ENCODE measurements at places on chromosomes 13 and 19.

GRCh38 chr13:21901811-21902708 lies 231.2 kb downstream of the FGF9 start:
- no peak for DNase-seq

DNA sequence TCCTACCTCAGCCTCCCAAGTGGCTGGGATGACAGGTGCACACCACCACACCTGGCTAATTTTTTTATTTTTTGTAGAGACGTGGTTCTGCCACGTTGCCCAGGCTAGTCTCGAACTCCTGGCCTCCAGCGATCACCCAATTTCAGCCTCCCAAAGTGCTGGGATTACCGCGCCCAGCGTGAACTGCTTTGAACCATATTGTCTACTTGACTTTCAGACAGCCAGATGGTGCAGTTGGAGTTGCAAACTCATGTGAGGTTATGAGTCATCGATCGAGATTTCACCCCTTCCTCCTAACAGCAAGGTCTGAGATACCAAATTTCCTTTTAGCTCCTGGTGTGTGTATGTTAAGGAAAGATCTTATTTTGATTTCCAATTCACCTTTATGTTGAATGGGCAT lies 2.7 kb downstream of the SLC27A1 start:
- no peak for DNase-seq

GRCh38 chr13:27619093-27619727 lies 1.1 kb downstream of the LNX2 start:
- no peak for DNase-seq

DNA sequence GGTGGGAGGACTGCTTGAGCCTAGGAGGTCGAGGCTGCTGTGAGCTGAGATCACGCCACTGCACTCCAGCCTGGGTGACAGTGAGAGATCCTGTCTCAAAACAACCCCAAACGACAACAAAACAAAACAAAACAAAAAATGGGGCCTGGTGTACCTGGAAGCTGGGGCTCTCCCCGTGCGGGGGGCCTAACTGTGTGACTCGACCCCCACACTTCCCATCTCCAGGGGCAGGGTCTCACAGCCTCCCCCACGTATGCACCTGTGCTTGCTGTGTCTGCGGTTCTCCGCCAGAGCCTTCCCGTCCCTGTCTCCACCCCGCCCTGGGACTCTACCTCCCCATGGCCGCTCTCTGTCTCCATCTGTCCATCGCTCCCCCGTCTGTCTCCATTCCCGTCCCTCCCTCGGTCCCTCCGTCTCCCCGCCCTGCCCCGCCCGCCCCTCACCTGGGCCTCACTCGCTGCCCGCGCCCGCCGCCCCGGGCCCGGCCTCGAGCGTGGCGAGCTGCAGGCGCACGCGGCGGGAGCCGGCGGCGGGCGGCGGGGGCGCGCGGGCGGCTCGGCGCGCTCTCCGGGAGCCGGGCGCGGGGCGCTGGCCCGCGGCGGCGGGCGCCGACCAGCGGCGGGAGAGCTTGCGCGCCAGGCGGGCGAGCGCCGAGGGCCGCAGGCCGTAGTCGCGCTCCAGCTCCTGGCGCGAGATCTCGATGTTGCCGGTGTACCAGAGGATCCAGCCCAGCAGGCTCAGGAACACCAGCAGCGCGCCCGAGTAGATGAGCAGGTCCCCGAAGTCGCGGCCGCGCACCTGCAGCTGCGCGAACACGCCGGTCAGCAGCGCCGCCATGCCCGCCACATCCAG lies 587 bp downstream of the TMEM238 start:
- DNase-seq = no peak

DNA sequence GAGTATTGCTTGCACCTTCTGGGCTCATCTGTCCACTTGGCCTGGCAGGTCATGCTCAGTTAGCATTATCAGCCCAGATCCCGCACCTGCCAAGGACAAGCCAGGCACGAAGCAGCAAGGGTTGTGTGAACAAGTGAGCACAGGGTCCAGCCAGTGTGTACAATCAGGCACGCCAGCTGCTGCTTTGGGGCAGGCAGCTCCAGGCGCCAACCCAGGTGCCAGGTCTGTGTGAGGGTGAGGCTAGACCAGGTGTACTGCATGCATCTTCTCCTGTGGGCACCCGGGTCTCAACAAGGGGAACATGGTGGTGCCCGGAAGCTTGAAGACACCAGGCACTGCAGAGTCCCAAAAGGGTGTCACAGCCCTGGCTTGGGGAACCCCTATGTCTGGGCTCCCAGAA lies 1446.8 kb downstream of the PCDH9 start:
- no peak for DNase-seq

- DNase-seq = no peak
Observed at GRCh38 chr19:571566-571974, 826 bp upstream of the BSG start.

GRCh38 chr19:6530386-6531162 lies at the start of gene TNFSF9:
TNFSF9 (plus strand) TSS chr19:6531026; CDS start chr19:6531037, 11 bp downstream.
- peak; percentile 77 for DNase-seq

DNA sequence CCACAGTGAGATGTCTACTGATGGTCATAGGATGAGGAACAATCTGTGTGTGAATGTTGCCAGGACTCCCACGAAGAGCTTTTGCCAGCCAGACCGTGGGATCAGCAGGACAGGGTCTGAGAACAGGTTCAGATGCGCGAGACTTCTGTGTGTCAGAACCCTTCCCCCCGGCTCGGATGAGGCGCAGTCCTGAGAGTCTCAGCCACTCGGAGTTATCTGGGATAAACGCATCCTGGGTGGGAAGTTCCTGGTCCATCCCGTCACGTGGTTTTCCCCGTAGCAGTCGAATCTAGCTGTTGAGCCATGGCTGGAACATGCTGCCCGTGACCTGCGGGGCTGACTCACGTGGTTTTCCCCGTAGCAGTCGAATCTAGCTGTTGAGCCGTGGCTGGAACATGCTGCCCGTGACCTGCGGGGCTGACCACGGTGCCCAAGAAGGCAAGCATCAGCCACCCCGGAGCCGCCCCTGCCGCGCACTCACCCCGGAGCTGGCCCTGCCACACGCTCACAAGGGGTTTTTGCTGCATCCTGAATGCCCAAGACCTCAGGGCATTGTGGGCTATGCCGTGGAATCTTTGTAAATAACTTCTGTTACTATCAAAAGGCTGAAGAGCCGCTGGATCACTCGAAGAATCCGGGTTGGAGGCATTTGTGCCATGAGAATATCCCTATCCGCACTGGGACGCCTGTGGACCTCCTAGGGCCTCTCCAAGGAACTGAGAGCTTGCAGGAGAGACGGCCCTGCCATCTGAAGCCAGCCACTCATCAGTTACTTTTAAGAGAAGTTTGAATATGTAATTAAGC lies 130.8 kb upstream of the MCF2L start:
- peak; percentile 22 for DNase-seq

DNA sequence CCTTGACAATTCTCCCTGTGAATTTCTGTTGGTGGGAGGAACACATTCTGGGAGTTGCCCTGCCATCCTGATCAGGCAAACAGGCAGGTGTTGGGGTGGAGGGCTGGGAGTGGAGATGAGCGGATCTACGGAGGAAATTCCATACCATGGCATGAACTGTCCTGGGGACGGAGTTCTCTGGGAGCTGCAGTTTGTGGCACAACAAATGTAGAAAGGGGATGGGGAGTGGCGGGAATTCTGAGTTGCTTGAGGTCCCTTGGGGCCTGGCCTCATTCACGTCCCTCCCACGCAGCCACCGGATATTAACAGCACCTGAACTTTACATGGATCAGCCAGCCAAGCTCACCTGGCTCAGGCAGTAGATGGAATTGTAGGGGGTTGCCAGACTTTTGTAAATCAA lies 70.0 kb downstream of the CHST8 start:
- DNase-seq = no peak

DNA sequence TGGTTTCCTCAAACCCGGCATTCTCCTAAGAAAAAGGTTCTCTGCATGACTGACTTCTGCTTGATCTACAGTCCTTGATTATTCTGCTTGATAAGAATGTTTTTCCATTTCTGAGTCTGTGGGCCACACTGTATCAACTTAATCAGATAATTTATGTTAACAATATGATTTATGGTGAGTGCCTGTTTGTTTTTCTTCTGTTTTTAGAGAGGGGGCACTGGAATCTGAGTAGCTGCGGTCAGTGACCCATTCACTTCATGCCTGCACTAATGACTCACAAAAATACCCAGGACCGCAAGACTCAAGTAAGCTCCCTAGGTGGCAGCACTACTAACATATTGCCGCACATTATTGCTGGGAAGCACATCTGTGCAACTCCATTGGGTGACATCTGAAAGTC lies 542.3 kb upstream of the ATXN8OS start:
- no peak for DNase-seq

DNA sequence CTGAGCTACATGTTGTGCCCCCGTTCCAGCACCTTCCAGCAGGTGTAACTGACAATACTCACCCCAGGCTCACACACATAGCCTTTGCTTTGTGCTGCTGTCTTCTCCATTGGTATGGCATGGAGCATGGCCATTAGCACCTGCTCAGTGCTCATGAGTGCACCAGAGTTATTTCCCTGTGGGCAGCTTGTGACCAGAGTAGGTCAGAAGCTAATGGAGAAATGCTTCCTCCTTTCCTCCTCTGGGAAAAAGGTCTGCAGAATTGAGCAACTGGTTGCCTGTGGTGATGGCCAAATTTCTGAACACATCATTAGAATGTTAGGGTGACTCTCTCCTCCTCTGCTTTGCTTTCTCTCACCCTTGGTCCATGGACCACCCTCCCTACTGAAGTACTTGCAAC lies 344.5 kb upstream of the TMTC4 start:
- no peak for DNase-seq

DNA sequence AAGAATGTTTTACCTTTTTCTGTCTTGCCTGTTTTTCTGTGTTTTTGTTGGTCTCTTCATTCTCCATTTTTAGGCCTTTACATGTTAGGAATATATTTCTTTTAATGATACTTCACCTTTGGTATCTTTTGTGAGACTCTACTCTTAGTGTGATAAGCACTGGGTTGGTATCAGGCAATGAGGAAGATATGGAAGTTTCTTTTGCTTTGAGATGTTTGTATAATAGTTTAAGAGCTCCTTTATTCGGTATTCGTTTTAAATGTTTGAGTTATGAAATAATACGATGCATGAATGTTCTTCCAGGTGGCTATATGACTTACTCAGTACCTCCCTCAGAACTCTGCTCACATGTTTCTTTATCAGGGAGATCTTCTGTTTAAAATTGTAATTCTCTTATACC lies 144.8 kb downstream of the PDS5B start:
- DNase-seq = no peak

DNA sequence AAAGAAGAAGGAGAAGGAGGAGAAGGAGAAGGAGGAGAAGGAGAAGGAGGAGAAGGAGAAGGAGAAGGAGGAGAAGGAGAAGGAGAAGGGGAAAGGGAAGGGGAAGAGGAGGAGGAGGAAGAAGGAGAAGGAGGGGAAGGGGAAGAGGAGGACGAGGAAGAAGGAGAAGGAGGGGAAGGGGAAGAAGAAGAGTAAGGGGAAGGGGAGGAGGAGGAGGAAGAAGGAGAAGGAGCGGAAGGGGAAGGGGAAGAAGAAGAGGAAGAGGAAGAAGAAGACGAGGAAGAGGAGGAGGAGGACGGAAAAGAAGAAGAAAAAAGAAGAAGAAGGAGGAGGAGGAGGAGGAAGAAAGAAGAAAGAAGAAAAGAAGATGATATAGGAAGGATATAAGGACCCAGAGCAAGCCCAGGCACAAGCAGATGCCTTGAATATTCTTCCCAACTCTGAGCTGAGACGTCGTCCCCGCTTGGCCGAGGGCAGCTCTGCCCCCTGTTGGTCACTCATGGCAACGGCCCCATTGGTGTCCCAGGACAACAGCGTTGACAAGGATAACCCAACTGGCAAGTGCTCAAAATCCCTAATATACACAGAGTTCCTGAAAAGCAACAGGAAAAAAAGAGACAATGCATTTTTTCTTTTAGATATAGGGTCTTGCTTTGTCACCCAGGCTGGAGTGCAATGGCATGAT lies 30.6 kb upstream of the IGSF23 start:
- no peak for DNase-seq

GRCh38 chr19:3477951-3478350 lies 2.4 kb downstream of the SMIM24 start:
- DNase-seq = no peak

DNA sequence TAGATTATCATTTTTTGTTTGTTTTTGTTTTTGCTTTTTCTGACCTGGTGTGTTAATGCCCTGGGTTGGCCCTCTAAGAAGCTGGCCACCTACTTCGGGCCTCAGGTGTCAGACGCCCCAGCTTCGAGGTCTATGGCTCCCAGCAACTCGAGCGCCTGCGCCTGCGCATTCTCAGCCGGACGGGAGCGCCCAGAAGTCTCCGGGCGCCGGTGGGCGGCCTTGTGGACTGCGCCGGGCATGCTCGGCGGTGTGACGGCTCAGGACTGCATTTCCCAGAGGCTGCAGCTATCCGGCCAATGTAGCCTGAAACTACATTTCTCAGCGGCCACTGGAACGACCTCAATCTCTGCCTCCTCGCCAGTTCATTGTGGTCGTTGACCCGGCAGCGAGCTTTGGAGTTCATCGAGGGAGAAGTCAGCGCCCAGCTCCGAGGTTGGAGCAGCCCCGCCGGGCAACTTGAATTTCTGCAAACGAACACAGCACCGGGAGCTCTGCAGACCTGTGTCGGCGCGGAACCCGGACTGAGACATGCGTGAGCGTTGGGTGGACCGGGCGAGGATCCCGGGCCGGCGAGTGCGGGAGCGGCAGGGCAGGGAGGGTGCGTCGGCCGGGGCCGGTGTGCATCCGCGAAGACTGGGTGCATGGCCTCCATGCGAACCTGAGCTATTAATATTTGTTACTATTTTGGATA lies at the start of gene ZNF30:
ZNF30 (plus strand) TSS at position 219 of the 691 bp plus-strand sequence. CDS start 3,045 bp downstream, outside the sequence.
- DNase-seq = peak; percentile 34

DNA sequence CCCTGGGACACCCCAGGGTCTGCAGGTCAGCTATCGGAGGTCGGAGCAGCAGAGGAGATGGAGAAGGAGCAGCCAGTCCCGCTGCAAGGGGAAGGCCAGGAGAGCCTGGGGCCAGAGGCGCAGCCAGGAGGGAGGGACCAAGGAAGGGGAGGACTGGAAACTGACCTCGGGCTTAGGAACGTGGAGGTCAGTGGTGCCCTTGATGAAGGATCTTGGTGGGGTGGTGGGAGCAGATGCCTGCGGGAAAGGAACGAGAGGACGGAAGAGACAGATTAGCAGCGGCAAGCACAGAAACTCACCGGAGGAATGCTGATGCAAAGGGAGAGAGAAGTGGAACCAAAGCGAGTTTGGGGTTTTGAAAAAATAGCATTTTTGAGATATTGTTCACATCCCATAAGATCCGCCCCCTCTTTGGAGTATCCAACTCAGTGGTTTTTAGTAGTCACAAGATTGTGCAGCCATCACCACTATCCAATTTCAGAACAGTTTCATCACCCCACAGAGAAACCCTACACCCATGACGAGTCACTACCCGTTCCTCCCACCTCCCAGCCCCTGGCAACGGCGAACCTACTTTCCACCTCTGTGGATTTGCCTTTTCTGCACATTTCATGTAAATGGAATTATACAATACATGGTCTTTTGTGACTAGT lies 22.1 kb downstream of the PLEKHF1 start:
- no peak for DNase-seq

DNA sequence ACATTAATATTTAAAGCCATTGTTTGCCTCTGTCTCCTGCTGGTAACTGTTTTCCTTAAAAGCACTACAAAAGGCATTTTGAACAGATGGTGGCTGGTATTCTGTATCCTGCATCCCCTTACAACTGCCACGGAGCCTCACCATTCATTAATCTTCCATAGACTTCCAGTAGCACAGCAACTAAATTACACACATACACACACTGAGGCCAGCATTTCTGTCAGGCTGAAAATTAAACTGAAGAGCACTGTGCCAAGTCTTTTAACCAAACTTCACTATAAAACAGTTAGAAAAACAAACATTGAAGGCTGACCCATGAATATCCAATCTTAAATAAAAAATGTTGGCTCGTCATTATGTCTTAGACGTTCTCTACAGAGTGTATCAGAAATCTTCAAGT lies 697.8 kb downstream of the DACH1 start:
- DNase-seq = no peak

- DNase-seq = no peak
Observed at GRCh38 chr13:101752432-101752831, 300.0 kb downstream of the ITGBL1 start.

Measured in cerebellar nuclear complex (tissue), 1 donor.